ENCODE measurements at places on chromosomes 4 and X. TPM values are rescaled to one million over a fixed set of nuclear protein-coding genes. Genes with fewer than 3 reads are reported as not detected.

The LPAR4 gene
- total RNA-seq, result 0.30 TPM

The PITX2 gene
- 0.07 TPM for total RNA-seq

The DUSP21 gene
- total RNA-seq, result not detected

The BRS3 gene
- total RNA-seq, result not detected

The EREG gene
- under 0.01 TPM for total RNA-seq

The OCIAD1 gene
- 95.0 TPM for total RNA-seq

The ERCC6L gene
- 7.9 TPM for total RNA-seq

The NPNT gene
- 0.59 TPM for total RNA-seq

The SNCA gene
- total RNA-seq, result 67.6 TPM

The HHIP gene
- total RNA-seq, result 52.4 TPM

The PPP2R2C gene
- not detected for total RNA-seq

The MAGEE1 gene
- 0.25 TPM for total RNA-seq

The SAGE1 gene
- total RNA-seq, result not detected

The TCP11X2 gene
- total RNA-seq, result not detected

The MGST2 gene
- 99.9 TPM for total RNA-seq

The MAGEA10 gene
- not detected for total RNA-seq

The USP17L24 gene
- not detected for total RNA-seq

Data from mammary microvascular endothelial cell (primary cell).